ENCODE measurements at places on chromosomes 12 and 14.
A peak's percentile ranks its signal among the peaks of the same experiment; 100 is the strongest.

DNA sequence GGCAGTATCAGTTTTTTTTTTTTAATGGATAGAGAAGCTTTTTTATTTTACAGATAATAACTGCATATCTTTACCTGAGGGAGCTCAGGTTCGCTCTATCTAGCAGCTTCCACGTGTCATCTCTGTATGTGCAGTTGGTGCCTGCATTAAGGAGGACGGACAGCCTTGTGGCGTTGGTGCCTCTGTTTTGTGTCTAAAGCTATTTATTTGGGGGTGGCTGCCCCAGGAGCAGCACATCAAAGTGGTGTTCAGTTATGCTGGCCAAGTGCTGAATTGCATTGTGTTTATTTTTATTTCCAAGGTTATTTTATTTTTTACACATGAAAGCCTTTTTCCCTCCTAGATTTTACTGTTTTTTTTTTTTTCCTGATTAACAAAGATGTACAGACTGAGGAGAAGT, 59.7 kb downstream of the RASSF3 start:
- DNase-seq = no peak

- no peak for DNase-seq
Measured at GRCh38 chr12:51548241-51548640, 42.8 kb upstream of the SCN8A start.

- no peak for DNase-seq
Measured at GRCh38 chr12:42786400-42787148, 197.0 kb upstream of the PRICKLE1 start.

- no peak for DNase-seq
Measured at GRCh38 chr14:75395862-75396261, 32.0 kb upstream of the JDP2 start.

- DNase-seq = no peak
Measured at GRCh38 chr14:32430326-32430725, 101.2 kb downstream of the AKAP6 start.

DNA sequence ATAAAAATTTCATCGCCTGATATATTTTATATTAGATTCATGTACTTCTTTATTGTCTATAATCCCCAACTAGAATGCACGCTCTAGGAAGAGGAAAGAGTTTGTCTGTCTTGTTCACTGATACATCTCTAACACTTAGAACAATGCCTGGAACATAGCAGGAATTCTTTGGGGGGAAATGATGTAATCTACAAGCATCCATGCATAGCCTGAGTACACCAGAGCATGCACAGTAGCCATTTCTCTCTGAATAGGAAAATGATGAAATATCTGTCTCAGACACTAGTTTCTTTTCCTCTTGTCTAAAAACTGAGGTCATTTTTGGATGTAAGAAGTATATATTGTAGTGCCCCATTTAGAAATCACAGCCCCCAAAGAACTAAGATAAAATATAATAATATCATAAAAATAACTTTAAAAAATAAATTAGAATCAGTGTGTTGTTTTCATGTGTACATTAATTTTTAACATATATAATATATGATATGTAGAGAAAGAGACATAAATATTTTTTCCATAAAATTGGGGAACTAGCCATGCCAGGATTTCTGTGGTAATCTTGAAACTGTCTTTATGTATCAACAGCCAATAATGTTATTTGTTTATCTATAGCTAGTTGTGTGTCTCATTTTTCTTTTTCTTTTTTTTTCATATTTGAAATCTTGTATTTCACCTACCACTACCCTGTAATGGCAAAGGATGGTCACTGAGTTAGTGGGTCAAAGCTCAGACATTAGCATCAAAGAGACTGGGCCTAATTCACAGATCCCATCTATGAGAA, 155.6 kb upstream of the TMCC3 start:
- DNase-seq = no peak

DNA sequence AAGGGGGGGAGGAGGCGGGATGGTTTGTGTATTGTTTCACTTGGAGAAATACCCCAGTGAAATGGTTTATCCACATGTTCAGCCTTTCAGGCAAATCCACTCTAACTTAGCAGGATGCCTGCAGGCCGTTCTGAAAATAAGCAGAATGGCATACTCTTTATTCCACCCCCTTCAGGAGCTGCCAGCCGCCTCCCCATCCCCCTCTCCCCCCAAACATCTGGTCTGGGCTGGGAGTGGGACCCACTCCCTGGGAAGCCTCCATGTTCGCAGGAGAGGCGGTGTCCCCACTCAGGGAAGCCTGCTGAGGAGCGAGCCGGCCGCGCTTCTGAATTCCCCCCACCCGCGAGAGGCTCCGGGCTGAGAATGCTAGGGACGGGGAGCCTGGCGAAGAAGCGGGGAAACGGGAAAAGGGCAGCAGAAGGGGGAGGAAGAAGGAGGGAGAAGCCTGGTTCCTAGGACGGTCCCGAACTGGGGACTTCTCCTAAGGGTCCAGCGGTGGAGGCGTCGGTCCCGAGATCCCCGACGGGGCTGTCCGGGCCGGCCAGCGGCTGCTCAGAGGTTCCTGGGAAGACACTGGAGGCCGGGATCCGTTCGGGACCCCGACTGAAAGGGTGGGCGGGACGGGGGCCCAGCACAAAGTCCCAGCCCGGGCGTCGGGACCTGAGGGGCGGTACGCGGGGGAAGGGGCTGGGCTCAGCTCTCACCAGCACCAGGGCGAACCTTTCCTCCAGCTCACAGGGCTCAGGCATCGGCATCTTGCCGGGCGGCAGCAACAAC, 666 bp downstream of the FMNL3 start:
- no peak for DNase-seq

DNA sequence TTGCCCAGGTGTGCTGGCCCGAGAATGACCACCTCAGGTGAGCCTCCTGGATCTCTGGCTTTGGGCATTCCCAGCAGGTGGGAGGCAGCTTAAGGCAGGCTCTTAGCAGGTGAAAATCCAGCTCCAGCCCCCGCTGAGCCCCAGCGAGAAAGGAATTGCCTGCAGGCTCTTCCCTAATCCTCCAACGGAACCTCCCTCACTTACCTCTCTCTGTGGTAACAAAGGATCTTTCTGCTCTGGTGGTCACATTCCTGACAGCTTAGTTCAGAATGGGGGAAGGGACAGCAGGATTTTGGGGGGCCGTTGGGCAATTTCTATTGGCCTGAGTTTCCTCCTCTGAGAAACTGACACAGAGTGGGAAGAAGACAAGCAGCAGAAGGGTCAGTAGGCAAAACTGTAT, 116.0 kb upstream of the LHX5 start:
- DNase-seq = no peak

- DNase-seq = peak; percentile 27
Measured at GRCh38 chr12:53324113-53324778, 2.8 kb upstream of the AAAS start.

DNA sequence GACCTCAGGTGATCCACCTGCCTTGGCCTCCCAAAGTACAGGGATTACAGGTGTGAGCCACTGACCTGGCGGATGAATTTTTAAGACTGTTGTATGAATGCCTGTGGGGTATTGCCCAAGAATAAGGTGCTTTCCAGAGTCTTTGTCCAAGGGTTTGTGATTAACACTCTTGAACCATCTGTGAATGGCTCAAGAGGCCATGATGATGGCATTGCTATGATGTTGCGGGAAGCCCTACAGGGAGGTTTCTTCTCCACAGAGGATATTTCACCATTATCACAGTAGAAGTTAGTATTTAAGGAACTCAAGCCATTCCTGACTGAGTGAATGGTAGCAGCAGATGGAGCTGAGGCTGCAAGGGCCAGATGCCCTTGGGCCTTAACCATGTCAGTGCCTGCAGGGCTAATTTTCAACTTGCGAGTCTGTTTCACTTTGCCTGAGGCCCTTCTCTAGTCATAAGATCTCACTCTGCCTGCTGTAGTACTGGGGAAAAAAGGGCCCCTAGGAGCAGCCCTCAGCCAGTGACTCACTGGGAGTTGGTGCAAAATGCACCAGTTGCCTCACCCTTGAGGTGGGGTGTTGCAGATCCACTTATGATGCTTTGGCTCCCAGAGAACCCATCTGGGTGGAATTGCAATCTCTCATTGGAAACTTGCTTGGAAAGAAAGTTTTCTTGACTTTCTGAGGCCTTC, 108.6 kb upstream of the FLRT2 start:
- DNase-seq = no peak

GRCh38 chr12:10214895-10215267, 2.2 kb downstream of the GABARAPL1 start:
- no peak for DNase-seq

DNA sequence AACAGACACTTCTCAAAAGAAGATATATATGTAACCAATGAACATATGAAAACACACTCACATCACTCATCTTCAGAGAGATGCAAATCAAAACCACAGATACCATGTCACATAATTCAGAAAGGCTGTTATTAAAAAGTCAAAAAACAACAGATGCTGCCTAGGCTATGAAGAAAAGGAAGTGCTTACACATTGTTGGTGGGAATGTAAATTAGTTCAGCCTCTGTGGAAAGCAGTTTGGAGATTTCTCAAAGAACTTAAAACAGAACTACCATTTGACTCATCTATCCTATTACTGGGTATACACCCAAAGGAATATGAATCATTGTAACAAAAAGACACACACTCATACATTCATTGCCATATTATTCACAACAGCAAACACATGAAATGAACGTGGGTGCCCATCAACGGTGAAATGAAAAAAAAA, 35.1 kb downstream of the EIF2S3B start:
- DNase-seq = no peak

GRCh38 chr12:33770652-33771051, 251.6 kb upstream of the ALG10 start:
- DNase-seq = no peak
